ENCODE measurements at places on chromosomes 3 and 15.

- DNase-seq: no peak
Measured at GRCh38 chr15:35566991-35567390, 21.0 kb upstream of the DPH6 start.

DNA sequence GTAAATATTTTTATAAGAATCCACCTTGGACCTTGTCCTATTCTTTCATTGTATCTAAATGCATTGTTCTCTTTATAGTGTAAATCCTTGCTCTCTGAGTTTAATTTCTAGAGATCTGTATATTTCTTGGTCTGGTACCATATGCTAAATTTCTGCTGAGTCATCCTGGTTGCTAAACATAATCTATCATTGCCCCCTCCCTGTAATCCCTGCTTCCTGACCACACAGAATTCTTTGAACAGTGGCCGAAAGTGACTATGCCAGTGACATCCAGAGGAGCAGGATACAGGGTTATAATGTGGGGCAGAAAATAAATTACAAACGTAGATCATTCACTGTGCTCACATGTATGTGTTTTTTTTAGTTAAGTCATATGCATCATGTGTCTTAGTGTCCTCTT, 143.1 kb downstream of the DIPK2A start:
- peak; percentile 14 for DNase-seq

GRCh38 chr15:84714821-84715220, 1.1 kb downstream of the SEC11A start:
- no peak for DNase-seq

DNA sequence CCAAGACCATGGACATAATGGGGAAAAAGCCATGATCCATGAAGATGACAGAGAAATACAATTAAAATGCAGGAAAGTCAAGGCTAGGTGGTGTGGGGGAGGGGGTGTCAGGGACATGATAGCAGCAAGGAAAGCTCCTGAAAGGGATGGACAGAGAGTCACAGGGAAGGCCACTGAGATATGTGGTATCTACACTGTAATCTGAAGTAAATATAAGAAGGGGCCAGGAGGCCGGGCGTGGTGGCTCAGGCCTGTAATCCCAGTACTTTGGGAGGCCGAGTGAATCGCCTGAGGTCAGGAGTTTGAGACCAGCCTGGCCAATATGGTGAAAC, 62.5 kb downstream of the FOXP1 start:
- DNase-seq: no peak

DNA sequence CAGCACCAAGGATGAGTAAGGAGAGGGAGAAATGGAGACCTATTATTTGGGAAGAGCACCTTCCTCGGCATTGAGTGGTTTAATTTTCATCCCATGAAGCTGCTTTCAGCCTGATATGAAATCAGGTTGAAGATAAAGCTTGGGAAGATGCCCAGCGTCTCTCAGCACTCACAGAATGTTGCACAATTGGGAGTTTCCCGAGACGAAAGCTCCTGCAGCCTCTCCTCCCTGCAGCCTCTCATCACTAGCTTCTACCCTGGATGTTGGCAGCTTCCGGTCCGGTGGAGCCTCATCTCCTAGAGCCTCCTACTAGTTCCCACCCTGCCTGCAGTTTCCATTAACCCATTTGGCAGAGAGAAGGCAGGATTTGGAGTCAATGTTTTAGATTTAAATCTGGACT, 40.3 kb downstream of the EDEM1 start:
- no peak for DNase-seq

GRCh38 chr3:73743551-73743950, 118.8 kb upstream of the PDZRN3 start:
- no peak for DNase-seq

Data from hematopoietic multipotent progenitor cell treated with erythropoietin and hydrocortisone succinate and interleukin-3 and kit ligand, for 15 days (in vitro differentiated cells).